ENCODE measurements at places on chromosomes 3 and 15. TPM values are rescaled to one million over a fixed set of nuclear protein-coding genes. Genes with fewer than 3 reads are reported as not detected.

SLC27A2 gene
- total RNA-seq = 0.21 TPM

DHX30 gene
- total RNA-seq = 81.4 TPM

CLDN1 gene
- 150 TPM for total RNA-seq

SLC12A8 gene
- 0.78 TPM for total RNA-seq

PCOLCE2 gene
- total RNA-seq = 48.9 TPM

DUOXA2 gene
- not detected for total RNA-seq

CATSPER2 gene
- 5.0 TPM for total RNA-seq

DNA sequence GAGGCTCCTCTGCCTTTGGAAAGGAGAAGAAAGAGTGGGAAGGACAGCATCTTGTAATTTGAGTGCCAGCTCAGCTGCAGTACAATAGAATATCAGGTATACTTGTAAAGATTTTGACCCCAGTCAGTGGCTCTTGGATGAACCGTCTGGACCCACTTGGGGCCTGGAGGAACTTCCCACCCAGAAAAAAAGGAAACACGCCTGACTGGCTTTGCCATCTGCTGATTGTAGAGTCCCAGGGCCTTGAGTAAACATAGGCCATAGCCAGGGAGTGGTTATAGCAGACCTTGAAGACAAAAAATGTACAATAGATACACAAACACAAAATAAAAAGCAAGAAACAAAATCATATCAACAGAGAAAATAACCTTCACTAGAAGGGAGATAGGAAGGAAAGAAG is 112.1 kb downstream of the GOLIM4 start:
- no peak for DNase-seq
- no peaks in the 10 kb centered on the region for H3K27me3 ChIP-seq
- no peak overlapping the region for H3K4me3 ChIP-seq
- no peaks in the 10 kb centered on the region for H3K4me1 ChIP-seq
- no peaks in the 10 kb centered on the region for H3K36me3 ChIP-seq

DNA sequence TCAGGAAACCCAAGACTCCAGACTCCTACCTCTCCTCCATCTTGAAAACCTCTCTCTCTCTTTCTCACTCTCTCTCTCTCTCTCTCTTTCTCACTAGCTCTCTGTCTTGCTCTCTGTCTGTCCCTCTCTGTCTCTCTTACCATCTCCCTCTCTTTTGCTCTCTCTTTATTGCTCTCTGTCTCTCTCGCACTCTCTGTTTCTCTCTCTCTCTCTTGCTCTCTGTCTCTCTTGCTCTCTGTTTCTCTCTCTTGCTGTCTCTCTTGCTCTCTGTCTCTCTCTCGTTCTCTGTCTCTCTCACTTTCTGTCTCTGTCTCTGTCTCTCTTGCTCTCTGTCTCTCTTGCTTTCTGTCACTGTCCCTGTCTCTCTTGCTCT is 75.0 kb upstream of the NR2E3 start:
- no peaks in the 10 kb centered on the region for H3K27me3 ChIP-seq
- DNase-seq = no peak
- no peak overlapping the region for H3K27ac ChIP-seq
- H3K36me3 ChIP-seq = no peaks in the 10 kb centered on the region
- H3K4me1 ChIP-seq = no peaks in the 10 kb centered on the region

- peak overlapping the region; percentile 90 for H3K4me3 ChIP-seq
- no peaks in the 10 kb centered on the region for H3K36me3 ChIP-seq
- H3K4me1 ChIP-seq = peaks cover 11% of the 10 kb centered on the region
- peak; percentile 16 for DNase-seq
Measured at GRCh38 chr3:101779822-101780381, 891 bp downstream of the NXPE3 start.

GRCh38 chr15:72197460-72198355 is at the start of gene GRAMD2A:
Gene GRAMD2A, minus strand, starts transcription at chr15:72197787.
- no peak for DNase-seq
- H3K27me3 ChIP-seq = no peaks in the 10 kb centered on the region
- peak within 1 kb of the TSS; percentile 9 for H3K27ac ChIP-seq
- no peaks in the 10 kb centered on the region for H3K4me1 ChIP-seq
- H3K36me3 ChIP-seq = no peaks in the 10 kb centered on the region
- peak within 1 kb of the TSS; percentile 52 for H3K4me3 ChIP-seq

- H3K27me3 ChIP-seq = no peaks in the 10 kb centered on the region
- H3K4me1 ChIP-seq = peaks cover 33% of the 10 kb centered on the region
- peak within 1 kb of the TSS; percentile 67 for H3K4me3 ChIP-seq
- no peaks in the 10 kb centered on the region for H3K36me3 ChIP-seq
- H3K27ac ChIP-seq = peak within 1 kb of the TSS; percentile 98
Measured at GRCh38 chr3:4979428-4980228, at the start of gene BHLHE40. Gene BHLHE40, plus strand, starts transcription at chr3:4979437. Its CDS starts 282 bp downstream, at chr3:4979719.

DNA sequence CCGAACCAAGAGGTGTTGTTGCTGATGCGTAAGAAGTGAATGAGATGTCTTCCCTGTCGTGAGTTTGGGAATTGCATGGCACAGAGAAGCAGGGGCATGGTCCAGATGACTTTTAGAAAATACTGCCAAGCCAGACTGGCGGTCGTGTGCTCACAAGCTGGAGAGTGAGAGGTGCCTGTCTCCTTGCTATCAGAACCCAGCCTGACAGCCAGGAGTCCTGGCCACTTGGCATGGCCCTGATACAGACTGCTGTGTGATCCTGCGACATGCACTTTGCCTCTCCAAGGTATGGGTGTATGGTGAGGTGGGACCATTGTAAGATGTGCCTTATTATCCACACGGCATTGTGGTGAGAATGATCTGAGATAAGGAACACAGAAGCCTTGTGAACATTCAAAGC is 93.0 kb downstream of the SMAD3 start:
- H3K4me1 ChIP-seq = no peaks in the 10 kb centered on the region
- H3K27me3 ChIP-seq = no peaks in the 10 kb centered on the region
- DNase-seq = no peak
- no peak overlapping the region for H3K4me3 ChIP-seq
- H3K27ac ChIP-seq = no peak overlapping the region

- H3K4me3 ChIP-seq = no peak overlapping the region
- H3K36me3 ChIP-seq = peaks cover 77% of the 10 kb centered on the region
- H3K27me3 ChIP-seq = no peaks in the 10 kb centered on the region
- no peak for DNase-seq
Measured at GRCh38 chr3:194654443-194654842, 17.5 kb downstream of the LSG1 start.

GRCh38 chr3:194072097-194072428 is 63.9 kb upstream of the HES1 start:
- no peaks in the 10 kb centered on the region for H3K36me3 ChIP-seq
- no peaks in the 10 kb centered on the region for H3K27me3 ChIP-seq
- peaks cover 19% of the 10 kb centered on the region for H3K4me1 ChIP-seq
- no peak for DNase-seq
- peak overlapping the region; percentile 82 for H3K27ac ChIP-seq

DNA sequence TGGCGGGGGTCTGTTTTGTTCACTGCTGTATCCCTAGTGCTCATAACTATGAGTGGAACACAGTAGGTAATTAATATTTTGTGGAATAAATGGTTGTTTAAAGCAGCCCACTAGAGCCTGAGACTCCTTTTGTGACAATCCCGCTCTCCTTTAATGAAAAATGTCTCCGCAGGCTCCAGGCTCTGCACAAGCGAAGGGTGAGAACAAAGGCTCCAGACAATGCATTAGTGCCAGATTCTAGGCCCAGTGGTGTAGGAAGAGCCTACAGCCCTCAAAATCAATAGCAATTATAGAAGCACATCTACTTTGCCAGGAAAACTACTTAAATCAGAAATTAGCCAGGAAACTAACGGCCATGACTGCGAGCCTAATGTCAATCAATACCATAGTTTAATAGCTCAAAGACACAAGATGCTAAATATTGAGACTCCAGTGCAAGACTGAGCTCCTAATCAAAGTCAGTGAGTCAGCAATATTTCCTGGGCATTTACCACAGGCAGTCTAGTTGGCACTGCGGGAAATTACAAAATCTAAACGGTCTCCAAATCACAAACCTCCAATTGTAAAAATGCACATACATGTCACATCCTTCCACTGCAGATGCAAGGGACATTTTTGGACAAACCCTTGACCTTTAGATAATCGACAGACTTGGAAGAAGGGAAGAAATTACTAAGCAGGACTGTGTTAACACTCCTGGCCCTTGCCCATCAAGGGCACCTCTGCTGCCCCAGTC is 2.3 kb downstream of the ANXA2 start:
- H3K36me3 ChIP-seq = peaks cover 6% of the 10 kb centered on the region
- no peaks in the 10 kb centered on the region for H3K27me3 ChIP-seq
- DNase-seq = no peak
- H3K4me1 ChIP-seq = peaks cover 57% of the 10 kb centered on the region
- peak overlapping the region; percentile 98 for H3K27ac ChIP-seq

GRCh38 chr15:63439536-63440264 is 58.1 kb upstream of the CA12 start:
- no peak overlapping the region for H3K4me3 ChIP-seq
- H3K4me1 ChIP-seq = peaks cover 14% of the 10 kb centered on the region
- no peak for DNase-seq
- H3K27ac ChIP-seq = no peak overlapping the region
- H3K36me3 ChIP-seq = no peaks in the 10 kb centered on the region

GRCh38 chr3:71332813-71333212 is 250.7 kb downstream of the FOXP1 start:
- no peak overlapping the region for H3K4me3 ChIP-seq
- DNase-seq = no peak
- no peak overlapping the region for H3K27ac ChIP-seq
- H3K27me3 ChIP-seq = no peaks in the 10 kb centered on the region
- H3K36me3 ChIP-seq = no peaks in the 10 kb centered on the region

GRCh38 chr15:85151861-85152260 is 170.2 kb downstream of the PDE8A start:
- no peak overlapping the region for H3K27ac ChIP-seq
- H3K4me1 ChIP-seq = no peaks in the 10 kb centered on the region
- no peak for DNase-seq

DNA sequence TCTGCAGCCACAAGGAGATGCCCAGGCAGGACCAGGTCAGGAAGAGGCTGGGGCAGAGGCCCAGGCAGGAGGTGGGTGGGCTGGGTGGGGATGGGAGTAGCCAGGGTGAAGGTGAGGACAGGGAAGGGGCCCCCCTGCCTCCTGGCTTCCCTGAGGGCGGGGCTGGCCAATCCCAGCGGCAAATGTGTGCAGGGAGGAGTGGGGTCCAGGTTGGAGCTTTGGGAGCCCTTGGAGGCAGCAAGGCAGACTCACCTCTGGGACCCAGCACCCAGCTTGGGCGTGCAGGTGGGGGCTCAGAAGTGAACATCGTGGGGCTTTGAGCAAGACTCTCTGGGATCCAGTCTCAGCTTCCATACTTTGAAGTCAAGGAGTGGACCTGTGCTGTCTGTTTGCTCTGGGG is 25.2 kb downstream of the GP9 start:
- no peak for DNase-seq
- no peaks in the 10 kb centered on the region for H3K27me3 ChIP-seq
- no peaks in the 10 kb centered on the region for H3K4me1 ChIP-seq
- H3K36me3 ChIP-seq = no peaks in the 10 kb centered on the region
- no peak overlapping the region for H3K27ac ChIP-seq

DNA sequence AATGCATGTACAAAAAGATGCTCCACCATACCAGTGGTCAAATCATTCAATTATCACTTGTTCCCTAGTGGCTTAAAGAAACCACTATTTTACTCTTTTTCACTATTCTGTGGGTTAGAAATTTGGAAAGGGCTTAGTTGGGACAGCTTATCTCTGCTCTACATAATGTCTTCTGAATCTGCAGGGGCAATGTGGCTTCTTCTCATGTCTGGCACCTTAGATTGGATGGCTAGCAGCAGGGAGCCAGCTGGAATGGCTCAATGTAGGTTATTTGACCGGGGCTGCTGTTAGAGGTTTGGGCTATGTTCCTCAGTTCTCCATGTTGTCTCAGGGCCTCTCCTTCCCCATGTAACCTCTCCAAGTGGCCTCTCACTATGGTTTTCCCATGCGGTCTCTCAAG is 57.5 kb upstream of the EPHB1 start:
- no peaks in the 10 kb centered on the region for H3K4me1 ChIP-seq
- H3K27ac ChIP-seq = no peak overlapping the region
- no peak overlapping the region for H3K4me3 ChIP-seq
- DNase-seq = no peak
- H3K27me3 ChIP-seq = no peaks in the 10 kb centered on the region

DNA sequence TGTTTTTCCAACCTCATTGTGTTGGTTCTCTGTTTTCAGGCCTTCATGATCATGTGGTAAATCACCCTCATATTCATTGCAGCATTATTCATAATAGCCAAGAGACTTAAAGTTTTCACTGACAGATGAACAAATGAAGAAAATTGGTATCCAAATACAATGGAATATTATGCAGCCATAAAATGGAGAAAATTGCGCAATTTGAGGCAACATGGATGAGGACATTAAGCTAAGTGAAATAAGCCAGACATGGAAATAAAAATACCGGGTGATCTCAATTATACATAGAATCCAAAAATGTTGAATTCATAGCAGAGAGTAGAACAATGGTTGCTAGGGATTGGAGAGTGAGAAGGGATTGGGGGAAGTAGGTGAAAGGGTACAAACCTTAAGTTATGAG is 491.9 kb upstream of the KCNMB2 start:
- H3K27me3 ChIP-seq = no peaks in the 10 kb centered on the region
- no peak overlapping the region for H3K27ac ChIP-seq
- no peak for DNase-seq

- H3K27ac ChIP-seq = no peak overlapping the region
- DNase-seq = no peak
- no peaks in the 10 kb centered on the region for H3K36me3 ChIP-seq
Measured at GRCh38 chr15:90813796-90814190, 54.6 kb upstream of the FURIN start.

DNA sequence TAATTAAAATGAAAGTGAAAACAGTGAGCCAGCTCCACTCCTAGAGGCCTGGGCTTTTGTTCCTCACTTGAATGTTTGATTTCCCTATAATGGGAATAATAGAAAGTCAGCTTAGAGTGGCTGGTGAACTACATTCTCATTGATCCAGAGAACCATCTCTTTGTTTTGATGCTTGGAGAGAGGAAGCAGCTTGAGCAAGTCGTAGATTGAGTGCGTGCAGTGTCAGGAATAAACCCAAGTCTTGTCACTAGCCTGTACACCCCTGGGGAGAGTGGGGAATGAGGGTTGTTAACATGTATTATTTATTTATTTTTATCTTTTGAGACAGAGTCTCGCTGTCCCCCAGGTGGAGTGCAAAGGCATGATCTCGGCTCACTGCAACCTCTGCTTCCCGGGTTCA is 885 bp upstream of the LSG1 start:
- H3K27ac ChIP-seq = peak overlapping the region; percentile 86
- no peaks in the 10 kb centered on the region for H3K36me3 ChIP-seq
- no peak for DNase-seq
- H3K27me3 ChIP-seq = no peaks in the 10 kb centered on the region
- H3K4me3 ChIP-seq = peak overlapping the region; percentile 87

GRCh38 chr3:47464588-47464987 is 11.2 kb downstream of the SCAP start:
- H3K4me1 ChIP-seq = no peaks in the 10 kb centered on the region
- no peaks in the 10 kb centered on the region for H3K27me3 ChIP-seq
- DNase-seq = no peak
- H3K4me3 ChIP-seq = no peak overlapping the region
- no peak overlapping the region for H3K27ac ChIP-seq

- DNase-seq = no peak
- H3K4me1 ChIP-seq = no peaks in the 10 kb centered on the region
- no peaks in the 10 kb centered on the region for H3K36me3 ChIP-seq
- H3K27me3 ChIP-seq = no peaks in the 10 kb centered on the region
Measured at GRCh38 chr3:166211451-166211850, 374.2 kb upstream of the BCHE start.

- no peak overlapping the region for H3K4me3 ChIP-seq
- peak; percentile 45 for DNase-seq
- H3K27me3 ChIP-seq = no peaks in the 10 kb centered on the region
- no peak overlapping the region for H3K27ac ChIP-seq
- no peaks in the 10 kb centered on the region for H3K36me3 ChIP-seq
Measured at GRCh38 chr3:48194446-48195071, 6.3 kb upstream of the CDC25A start.
